ENCODE measurements at places on chromosomes 16 and 17.

- no peak for DNase-seq
Observed at GRCh38 chr16:87322360-87322759, 5.2 kb upstream of the C16orf95 start.

GRCh38 chr17:17196776-17197175, 9.4 kb downstream of the PLD6 start:
- no peak for DNase-seq

DNA sequence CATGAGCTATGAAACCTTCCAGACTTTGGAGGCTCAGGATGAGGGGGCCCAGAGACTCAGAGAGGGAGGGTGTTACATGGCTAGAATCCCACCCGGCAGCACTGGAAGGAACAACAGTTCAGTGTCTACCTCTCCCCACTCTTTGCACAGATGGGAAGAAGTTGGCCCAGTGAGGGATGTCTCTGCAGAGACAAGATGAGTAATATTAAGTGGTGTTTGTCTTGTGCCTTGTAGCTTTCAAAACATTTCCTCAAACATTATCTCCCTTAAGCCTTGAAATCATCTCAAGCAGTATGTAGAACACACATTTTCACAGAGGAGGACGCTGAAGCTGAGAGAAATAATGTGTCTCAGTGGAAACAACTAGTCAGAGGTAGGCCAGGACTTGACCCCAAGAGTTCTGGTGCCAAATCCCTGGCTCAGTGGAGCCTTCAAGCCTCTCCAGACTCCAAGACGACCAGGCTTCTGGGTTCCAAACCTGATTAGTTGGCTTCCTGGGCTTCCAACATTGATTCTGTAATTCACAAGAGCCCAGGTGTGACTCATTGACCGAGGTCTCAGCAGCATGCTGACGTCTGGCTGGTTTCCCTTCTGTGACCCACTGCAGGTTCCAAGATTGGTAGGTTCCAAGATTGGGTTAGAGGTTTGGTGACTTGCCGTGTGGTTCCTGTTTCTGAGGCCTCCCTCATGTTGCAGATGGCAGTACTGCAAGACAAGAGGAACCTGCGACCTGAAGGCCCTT, 7.4 kb downstream of the RNF112 start:
- no peak for DNase-seq

DNA sequence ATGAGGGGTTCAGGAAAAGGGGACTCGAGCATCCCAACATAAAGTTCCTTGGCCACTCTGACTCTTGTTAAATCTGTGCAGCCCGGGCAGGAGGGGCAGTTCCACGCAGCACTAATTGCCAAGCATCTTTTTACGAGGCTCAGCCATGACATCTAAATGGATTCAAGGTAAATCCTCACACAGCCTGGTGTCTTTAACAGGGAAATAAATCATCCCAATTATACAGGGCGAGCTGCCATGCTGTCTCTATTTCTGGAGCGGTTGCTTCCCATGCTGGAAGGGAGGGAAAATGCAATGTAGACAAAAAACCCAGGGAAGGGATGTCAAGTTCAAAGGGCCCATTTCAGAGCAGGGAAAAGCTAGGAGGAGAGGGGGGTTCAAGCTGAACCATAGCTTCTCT, 110.0 kb downstream of the GAS7 start:
- DNase-seq, result no peak

DNA sequence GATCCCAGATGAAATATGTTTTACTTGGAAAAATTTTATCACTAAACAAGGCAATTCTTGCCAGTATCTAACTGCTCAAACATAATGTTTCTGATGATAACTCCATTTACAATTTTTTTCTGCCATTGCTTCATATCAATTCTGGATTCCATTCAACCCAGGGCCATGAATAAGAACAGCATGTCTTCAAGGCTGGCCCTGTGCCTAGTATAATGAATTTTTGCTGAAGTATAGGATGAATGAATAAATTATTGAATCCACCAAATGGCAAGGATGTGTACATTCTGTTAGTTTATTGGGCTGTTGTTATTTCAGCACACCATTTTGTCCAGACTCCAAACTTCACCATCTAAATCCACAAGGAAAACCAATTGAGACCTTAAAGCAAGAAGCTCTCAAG, 414.7 kb downstream of the HS3ST3B1 start:
- no peak for DNase-seq

- no peak for DNase-seq
Observed at GRCh38 chr17:50363217-50364060, 9.5 kb downstream of the MRPL27 start.

GRCh38 chr16:78290395-78290794, 190.9 kb downstream of the WWOX start:
- no peak for DNase-seq

DNA sequence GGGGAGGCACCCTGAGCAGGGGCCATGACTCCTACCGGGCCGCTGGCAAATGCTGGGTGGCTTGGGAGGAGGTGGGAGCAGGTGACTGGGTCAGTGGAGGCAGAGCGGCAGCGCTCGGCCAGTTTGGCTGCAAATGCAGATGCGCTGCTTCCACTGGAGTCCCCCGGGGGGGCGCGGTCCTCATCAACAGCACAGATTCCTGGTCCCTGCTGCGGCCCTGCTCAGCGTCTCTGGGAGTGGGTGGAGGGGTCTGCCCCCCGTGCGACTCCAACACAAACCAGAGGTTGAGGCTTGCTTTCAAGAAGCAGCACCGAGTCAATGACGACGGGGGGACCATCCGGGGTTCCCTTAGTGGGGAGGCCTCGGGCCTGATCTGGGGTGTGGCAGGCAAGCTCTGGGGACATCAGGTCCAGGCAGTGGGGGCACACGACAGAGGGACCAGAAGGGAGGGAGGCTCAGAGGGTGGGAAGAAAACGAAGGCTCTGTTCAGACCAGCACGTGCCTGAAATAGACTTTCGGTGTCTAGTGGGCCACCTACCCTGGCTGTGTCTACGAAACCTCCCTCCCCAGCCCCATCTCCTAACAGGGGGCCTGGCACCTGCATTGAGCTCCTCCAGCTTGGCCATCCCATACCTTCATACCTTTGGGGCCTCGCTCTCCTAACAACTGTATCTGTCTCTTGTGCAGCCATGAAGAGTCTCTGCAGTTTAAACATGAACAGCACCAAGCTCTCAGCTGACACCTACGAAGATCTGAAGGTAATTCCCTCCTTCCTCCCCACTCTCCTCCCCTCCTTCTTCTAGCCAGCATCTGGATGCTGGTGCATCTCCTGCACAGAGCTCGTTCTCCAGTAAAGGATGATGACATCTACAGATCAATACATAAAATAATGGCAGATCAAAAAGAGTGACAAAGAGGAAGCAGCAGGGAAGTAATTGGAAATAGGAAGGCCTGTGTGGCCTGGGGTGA, 72.5 kb upstream of the PLCG2 start:
- DNase-seq, result no peak

DNA sequence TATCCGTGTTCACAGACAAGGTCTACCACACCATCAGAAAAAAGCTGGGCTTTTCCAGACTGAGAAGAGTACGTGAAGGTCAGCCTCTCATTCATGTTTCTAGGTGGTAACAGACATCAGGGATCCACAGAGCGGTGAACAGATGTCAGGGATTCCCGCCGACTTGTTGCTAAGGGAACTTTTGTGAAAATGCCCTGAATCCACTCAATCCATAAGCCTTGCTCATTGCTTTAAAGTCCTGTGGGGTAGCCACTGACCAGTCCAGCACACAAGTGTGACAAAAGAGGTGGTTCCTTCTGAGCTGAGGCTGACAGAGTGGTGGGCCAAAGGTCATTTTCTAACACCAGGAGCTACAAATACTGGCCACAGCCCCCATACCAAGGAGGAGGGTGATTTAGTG, 5.9 kb downstream of the GAS7 start:
- DNase-seq, result no peak

DNA sequence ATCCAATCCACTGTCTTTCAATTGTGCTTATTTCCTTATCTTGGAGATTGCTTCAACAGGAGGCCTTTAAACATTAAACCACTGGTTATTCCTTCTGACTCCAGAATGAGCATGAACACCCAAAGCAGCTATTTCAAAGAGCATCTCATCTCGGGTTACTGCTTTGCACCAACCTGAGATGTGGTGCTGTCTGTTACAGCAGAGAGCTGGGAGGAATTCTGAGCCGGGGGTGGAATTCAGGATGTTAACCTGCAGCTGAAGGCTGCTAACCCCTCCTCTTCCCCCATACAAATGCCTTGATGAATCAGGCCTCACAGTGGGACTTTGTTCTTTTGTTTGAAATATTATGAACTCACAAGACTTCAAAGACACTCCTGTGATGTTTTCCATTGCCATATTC, 113.1 kb downstream of the SHISA9 start:
- no peak for DNase-seq

GRCh38 chr17:38693700-38694329, 11.3 kb upstream of the MLLT6 start:
- no peak for DNase-seq

DNA sequence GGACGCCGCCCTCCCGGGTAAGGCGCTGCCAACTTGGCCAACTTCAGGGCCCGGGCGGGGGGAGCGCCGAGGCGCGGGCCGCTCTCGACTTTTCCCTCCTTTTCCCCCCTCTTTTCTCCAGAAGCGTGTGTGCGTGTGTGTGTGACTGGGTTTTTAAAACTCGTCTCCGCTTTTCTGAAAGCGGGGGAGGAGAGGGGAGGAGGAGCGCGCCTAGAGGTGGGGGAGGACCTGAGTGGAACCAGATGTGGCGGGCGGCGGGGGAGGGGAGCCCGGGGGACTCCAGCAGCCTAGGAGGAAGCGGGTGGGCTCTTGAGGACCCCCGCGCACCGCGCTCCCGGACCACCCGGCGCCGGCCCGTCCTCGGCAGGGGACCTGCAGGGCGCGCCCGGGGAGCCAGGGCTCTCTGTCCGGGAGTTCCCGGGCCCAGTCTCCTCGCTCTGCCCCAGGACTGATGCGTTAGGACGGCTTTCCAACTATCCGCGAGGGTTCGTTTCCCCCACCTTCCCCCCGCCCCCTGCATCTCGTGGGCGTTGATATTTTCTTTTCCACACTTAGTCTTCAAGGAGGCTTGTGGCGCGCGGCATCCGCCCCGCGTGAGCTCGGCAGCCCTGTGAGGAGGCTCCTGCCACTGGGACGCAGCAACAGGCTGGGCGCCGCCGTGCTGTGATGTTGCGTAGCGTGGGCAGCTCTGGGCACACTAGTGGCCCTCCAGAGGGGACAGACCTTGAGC, 599 bp downstream of the MRC2 start:
- DNase-seq, result no peak

DNA sequence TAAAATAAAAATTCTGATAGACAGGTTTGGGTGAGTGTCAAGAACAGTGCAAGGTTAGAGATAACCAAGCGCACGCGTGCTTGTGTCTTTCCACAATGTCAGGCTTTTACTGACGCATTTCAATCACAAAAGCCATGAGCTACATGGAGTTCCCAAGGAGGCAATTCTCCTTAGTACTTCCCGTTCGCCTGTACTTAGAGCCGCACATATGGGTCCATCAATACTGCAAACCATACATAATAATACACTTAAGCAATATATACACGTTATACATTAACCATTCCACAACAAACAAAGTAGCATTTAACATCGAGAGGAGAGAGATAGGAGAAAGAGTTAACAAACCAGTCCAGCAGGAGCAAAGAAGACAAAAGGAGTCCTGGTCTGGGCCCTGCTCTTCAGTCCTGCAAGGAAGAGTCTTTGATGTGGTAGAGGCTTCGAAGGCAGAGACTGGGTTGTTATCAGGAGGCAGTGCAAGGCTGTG, 11.9 kb upstream of the GPRC5C start:
- DNase-seq, result no peak

DNA sequence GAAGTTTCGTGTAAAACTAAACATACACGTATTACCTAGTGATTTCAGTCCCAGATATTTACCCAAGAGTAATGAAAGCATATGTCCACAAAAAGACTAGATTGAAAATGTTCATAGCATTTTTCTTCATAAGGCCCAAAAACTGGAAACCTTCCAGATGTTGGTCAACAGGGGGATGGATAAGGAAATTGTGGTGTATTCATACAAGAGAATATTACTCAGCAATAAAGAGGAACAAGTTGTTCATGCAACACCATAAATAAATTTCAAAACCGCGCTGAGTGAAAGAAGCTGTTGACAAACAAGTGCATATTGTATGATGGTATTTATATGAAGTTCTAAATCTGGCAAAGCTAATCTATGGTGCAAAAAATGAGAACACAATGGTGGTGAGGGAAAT, 54.1 kb upstream of the NFAT5 start:
- DNase-seq, result no peak

GRCh38 chr16:53952215-53953208, 248.6 kb downstream of the FTO start:
- DNase-seq, result no peak

DNA sequence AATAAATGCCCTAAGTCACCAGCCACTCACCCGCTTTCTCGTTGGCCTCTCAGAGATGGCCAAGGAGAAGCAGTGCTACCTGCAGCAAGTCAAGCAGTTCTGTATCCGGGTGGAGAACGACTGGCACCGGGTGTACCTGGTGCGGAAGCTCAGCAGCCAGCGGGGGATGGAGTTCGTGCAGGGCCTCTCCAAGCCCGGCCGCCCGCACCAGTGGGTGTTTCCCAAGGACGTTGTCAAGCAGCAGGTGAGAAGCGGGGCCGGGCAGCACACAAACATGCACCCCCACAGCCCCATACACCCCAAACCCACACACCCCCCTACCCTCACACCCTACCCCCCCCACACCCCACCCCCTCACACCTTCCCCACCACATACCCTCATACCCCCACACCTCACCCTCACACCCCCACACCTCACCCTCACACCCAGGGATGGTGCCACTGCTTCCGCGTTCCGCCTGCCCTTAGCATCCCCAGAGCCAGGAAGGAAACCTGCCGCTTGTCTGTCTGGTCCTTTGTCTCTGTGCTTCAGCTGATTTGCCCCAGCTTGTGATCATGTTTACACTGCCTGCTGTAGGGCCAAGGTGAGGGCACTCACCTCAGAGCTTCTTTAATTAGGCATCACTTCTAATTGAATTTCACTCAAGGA, 41.9 kb upstream of the ENDOV start:
- DNase-seq, result no peak

GRCh38 chr17:78329263-78330059, 30.4 kb downstream of the SOCS3 start:
- DNase-seq, result no peak

DNA sequence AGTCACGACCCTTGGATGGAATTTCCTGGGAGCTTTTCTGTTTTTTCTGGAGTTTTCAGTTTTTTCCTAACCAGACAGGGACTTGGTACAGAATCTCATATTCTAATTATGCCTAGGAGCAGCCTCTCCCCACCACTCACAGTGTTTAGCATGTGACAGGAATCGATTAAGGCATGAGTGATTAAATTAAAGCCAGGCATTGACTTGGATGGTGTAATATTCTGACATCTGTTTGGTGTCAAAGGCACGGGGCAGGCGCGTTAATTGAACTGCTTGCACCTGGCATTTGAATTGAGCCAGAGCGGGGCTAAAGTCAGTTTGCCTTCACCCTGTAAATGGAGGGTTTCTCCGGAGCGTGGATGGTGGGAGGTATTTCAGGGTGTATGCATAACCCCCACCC, 11.9 kb downstream of the MAPT start:
- DNase-seq, result no peak

- no peak for DNase-seq
Observed at GRCh38 chr16:79653373-79653891, 52.9 kb upstream of the MAF start.

Data from NCI-H187 treated with DMSO at 0.1 percent for 48 hours (cell line).